Stimulated activated CD4-positive, alpha-beta T cell treated with anti-CD3 and anti-CD28 coated beads, Interleukin-4, amount 100 ng/mL, for 4 hours (primary cell): ENCODE measurements at places on chromosomes 6 and 20.

GRCh38 chr6:56524891-56525703 is 117.6 kb downstream of the DST start:
- DNase-seq: no peak

DNA sequence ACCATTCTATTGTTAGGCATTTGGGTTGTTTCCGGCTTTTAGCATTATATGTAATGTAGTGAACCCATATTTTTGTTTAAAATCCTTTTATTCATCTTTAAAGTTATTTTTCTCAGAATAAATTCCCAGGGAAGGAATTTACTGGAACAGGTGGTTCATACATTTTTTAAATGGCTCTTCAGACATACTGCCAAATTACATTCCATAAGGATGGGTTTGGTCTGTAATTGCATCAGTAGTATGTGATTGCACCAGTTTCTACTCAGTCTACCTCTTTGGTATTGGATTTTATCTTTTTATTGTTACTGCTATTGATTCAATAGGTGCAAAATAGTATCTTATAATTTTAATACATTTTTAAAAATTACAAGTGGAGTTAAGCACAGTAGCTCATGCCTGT is 27.2 kb downstream of the BRPF3 start:
- DNase-seq: no peak

DNA sequence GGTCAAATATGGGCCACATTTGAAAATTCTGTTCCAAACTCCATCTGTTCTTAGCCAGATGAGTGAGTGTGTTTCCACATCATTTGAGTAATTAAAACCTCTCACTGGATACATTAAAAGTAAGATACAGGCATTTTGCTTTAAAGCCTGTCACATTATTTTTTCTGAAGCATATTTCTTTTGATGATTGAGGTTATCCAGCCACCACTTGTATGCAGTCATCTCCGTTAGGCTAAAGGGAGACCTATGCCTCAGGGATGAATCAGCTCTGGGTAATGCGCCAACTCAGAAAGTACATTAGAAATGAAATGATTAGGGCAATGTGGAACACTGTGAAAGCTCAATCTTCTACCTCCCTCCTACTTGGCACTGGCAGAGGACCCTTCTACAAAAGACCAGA is 90.7 kb downstream of the SNAP25 start:
- DNase-seq: no peak

- no peak for DNase-seq
Measured at GRCh38 chr6:101077344-101077743, 196.2 kb upstream of the ASCC3 start.

- DNase-seq: no peak
Measured at GRCh38 chr6:127301199-127301700, 34.6 kb downstream of the RNF146 start.

DNA sequence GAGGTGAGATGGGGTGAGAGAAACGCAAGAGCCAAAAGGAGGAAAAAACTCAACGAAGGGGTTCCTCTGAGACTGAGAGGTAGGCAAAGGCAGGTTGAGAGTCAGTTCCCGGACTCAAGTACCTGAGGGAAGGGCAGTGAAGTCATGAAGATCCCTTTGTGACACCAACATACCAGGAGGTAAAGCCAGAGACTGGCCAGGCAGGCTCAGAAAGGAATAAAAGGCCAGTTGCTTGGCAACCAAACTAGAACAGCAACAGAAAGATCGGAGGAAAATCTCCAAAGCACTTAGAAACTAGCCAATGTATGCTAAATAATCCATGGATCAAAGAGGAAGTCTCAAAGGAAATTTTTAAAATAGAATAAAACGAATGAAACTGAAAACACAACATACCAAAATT is 209.8 kb upstream of the PROKR2 start:
- DNase-seq: no peak

DNA sequence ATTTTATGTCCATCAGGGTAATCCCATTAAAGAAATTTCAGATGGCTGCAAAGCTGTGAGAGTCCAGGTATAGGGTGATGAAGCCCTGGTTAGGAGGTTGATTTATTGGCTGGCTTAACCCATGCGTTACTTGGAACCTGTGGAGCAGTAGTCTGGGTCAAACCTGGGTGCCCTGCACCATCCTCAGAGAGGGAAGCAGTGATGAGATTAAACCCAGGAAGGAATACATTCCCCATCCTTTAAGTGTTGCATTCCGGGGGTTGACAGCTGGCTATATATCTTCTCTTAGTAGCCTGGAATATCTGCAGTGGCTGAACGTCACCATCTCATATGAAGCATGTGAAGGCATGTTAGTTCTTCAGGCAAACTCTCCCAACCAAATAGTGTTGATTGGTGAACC is 44.9 kb upstream of the JAG1 start:
- DNase-seq: no peak

DNA sequence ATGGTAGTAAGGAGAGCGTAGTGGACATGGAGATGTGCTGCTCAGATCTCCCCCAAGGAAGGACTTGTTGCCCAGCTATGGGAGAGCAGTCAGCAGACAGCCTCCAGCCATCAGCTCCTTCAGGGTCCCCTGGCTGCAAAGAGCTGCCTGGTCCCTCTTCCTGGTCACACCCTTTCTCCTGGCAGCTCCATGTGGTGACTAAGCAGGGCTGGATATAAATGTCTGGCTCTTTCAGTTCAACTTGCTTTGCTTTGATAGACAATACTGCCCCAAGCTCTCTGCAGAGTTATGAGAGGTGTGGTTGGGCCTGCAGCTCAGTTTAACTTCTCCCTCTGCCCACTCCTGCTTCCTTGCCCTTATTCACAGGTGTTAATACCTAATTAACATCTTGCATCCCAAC is 64.1 kb upstream of the DDR1 start:
- DNase-seq: no peak

- no peak for DNase-seq
Measured at GRCh38 chr6:47440719-47441118, 36.9 kb upstream of the CD2AP start.

GRCh38 chr6:35906499-35906846 is 14.4 kb downstream of the SRPK1 start:
- DNase-seq: no peak

DNA sequence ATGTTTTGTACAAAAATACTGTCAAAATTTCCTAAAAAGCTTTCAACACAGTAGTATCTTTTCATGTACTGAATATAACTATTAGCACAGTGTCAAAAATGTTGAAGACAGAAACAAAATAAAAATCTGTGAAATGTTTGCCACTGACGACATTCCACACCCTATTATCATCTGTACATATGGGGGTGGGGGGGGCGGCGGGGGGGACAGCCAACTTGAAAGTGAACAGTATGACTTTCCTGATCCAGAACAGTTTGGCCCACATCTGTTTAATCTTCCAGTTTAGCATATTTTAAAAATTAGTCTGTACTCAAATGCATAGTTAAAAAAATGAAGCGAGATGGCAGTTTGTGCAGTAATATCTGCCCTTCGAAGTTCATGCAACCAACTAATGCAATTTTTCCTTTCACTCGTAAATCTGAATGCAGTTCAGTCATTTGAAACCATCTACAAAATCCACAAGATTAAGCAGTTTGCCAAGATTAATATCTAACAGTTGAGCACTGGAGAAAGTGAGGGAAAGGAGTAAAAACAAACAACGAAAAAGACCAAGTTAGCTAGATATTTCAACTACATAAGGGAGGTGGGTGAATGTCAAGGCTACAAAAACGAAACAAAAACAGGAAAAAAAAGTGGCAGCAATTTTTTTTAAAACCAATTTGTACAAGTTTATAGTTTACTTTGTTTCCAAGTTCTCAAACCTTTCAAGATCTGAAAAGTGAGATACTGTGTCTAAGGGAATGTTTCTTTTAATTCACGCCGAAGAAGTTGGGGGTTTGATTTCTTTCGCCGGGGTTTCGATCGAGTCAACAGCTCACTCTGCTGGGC is 1.9 kb downstream of the CITED2 start:
- no peak for DNase-seq
